Calu3 (cell line): ENCODE measurements at places on chromosomes 6 and 20. TPM values are rescaled to one million over a fixed set of nuclear protein-coding genes. Genes with fewer than 3 reads are reported as not detected.

The TBX18 gene
- total RNA-seq: 48.5 and 49.2 TPM in 2 replicates

The TRIM27 gene
- 85.8 and 91.6 TPM in 2 replicates for total RNA-seq

The OR12D3 gene
- total RNA-seq: not detected in 2 replicates

The BPIFB1 gene
- 8.5 and 9.2 TPM in 2 replicates for total RNA-seq

The PRL gene
- not detected in 2 replicates for total RNA-seq

The C20orf202 gene
- 0.22 TPM in 1 of 2 replicates, not detected in the other for total RNA-seq

The TAP1 gene
- 75.1 and 141 TPM in 2 replicates for total RNA-seq
